Pancreas (tissue), 10 donors: ENCODE measurements at places on chromosomes 7 and 10. TPM values are rescaled to one million over a fixed set of nuclear protein-coding genes. Genes with fewer than 3 reads are reported as not detected.

DNA sequence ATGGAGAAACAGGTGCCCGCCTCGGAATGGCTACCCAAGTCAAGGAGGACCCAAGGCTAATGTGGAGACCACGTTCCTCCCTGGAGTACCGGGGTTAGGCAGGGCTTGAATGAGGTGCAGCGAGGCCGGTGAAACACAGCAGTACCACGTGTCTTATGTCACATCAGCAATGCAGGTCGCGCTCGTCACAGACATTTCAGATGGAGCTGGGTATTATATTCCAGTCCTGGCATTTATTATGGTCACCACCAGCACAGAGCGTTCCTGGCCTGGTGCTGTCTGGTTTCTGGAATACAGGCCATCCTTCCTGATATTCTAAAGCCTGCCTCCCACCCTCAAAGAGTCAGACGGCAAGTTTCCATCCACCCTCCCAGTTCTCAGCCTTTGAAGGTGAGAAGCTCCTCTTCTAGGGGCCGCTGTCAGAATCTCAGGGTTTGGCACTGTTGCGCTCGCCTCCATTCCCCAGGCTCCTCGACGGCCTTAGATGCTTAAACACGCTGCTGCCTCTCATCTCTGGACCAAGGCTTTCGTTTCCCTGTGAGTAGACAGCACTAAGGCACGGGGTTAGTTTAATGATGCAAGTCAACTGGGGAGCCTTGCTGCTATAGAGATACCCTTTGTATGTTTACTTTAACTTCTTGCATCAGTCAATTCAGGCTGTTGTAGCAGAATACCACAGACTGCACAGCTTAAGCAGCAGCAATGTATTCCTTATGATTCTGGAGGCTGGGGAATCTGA, 377.6 kb downstream of the DPP6 start:
- H3K27ac ChIP-seq, result no peak overlapping the region
- H3K27me3 ChIP-seq, result no peaks in the 10 kb centered on the region
- H3K36me3 ChIP-seq, result no peaks in the 10 kb centered on the region
- no peaks in the 10 kb centered on the region for H3K4me1 ChIP-seq
- H3K4me3 ChIP-seq, result no peak overlapping the region
- no peak for DNase-seq

- H3K27ac ChIP-seq, result no peak overlapping the region
- H3K27me3 ChIP-seq, result no peaks in the 10 kb centered on the region
- DNase-seq, result no peak
- no peak overlapping the region for H3K4me3 ChIP-seq
Observed at GRCh38 chr10:70926226-70927000, 38.0 kb upstream of the PCBD1 start.

DNA sequence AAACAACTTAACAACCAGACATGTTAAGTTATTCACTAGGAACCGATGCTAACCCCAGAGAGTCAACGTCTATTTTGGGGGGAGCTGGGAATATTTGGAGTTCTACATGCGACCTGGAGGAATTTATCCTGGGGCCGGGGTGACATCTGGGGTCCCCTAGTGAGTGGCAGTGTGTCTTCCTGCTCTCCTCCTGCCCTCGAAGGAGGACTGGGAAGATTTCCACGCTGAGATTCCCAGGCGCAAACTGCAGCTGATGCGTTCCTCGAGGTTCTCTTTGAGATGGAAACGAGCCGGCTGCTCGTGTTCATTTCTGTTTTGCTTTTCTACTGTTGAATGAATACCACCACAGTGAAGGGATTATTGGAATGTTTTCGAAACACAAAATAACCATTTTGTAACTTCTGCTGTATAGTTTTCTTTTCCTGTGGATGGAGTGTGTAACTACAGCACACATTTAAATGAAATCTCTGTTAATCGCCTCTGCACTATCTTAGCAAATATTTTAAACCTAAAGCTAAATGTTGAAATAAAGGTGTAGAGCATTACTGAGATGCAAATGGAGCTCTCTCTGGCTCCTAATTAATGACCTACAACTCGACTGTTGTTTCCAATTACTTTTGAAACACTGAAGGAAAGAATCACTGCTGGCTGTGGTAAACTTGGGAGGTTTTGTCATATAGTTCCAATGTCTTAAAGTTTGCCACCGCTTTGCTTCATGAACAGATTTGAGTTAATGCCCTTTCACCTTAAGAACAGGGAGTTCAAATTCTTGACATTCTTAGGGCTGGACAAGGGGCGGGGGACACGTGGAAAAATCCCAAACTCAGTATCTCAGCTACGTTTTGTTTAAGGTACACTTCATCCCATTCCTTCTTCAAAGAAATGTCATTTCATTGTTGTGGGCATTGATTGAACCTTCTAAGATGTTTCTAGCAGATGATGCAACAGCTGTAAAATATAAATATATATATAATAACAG, 21.1 kb downstream of the GATA3 start:
- DNase-seq, result no peak
- no peak overlapping the region for H3K4me3 ChIP-seq
- H3K4me1 ChIP-seq, result no peaks in the 10 kb centered on the region
- H3K27me3 ChIP-seq, result no peaks in the 10 kb centered on the region
- H3K27ac ChIP-seq, result no peak overlapping the region
- H3K36me3 ChIP-seq, result no peaks in the 10 kb centered on the region

DNA sequence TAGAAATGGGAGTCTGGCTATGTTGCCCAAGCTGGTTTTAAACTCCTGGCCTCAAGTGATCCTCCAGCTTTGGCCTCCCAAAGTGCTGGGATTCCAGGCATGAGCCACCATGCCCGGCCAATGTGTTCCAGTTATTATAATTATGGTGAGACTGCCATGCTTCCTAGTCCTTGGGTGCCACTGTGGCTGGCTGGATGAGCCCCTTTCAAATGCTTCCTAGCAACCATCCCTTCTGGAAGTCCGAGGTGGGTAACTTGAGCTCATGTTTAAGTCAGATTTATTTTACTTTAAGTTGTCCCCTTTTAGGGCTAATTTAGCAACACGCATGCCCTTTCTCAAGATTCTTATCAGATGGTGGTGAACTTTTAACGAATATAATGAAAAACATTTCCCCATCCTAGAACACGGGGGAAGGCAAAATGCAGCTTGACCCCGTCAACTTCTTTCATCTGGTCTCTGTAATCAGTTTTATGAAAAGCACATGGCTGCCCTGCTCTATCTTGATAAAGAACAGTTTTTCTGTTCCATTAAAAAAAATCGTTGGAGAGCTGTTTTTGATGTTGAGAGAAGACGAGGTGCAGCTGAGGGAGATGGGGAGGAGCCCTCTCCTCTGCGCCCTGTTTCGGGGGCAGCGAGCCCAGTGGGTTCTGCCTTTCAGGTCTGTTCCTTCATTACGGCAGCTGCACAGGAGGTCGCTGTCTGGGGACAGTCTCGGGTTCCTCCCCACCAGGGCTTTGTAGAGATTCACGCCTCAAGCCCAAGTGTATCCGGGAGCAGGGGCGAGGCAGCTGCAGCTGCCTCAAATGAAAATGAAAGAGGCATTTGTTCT, 61.0 kb upstream of the MKI67 start:
- no peak overlapping the region for H3K27ac ChIP-seq
- H3K36me3 ChIP-seq, result no peaks in the 10 kb centered on the region
- H3K4me3 ChIP-seq, result no peak overlapping the region
- no peaks in the 10 kb centered on the region for H3K4me1 ChIP-seq

GRCh38 chr10:27223964-27224363, 16.6 kb downstream of the ACBD5 start:
- no peaks in the 10 kb centered on the region for H3K27me3 ChIP-seq
- H3K36me3 ChIP-seq, result peaks cover 11% of the 10 kb centered on the region
- H3K27ac ChIP-seq, result no peak overlapping the region
- no peak for DNase-seq

HOXA11 gene
- total RNA-seq, result not detected
